ENCODE measurements at places on chromosomes 3 and 15. TPM values are rescaled to one million over a fixed set of nuclear protein-coding genes. Genes with fewer than 3 reads are reported as not detected.

The SSUH2 gene
- total RNA-seq, result under 0.01 TPM

The HCLS1 gene
- total RNA-seq, result 63.0 TPM

The THSD4 gene
- under 0.01 TPM for total RNA-seq

The CDV3 gene
- 38.5 TPM for total RNA-seq

The ACTRT3 gene
- 2.4 TPM for total RNA-seq

The SKOR1 gene
- total RNA-seq, result 1.1 TPM

The TMCO5A gene
- not detected for total RNA-seq

The TGM5 gene
- total RNA-seq, result under 0.01 TPM

The RSL24D1 gene
- total RNA-seq, result 29.4 TPM

The ACTC1 gene
- not detected for total RNA-seq

The FOXB1 gene
- total RNA-seq, result not detected

The HIGD2B gene
- under 0.01 TPM for total RNA-seq

The GXYLT2 gene
- 0.27 TPM for total RNA-seq

The ROPN1 gene
- total RNA-seq, result not detected

The DNAJC19 gene
- 21.3 TPM for total RNA-seq

The APOD gene
- not detected for total RNA-seq

The PLXNB1 gene
- 20.7 TPM for total RNA-seq

The PLA2G4E gene
- total RNA-seq, result not detected

The KNG1 gene
- total RNA-seq, result not detected

The TFRC gene
- 141 TPM for total RNA-seq

The ZPLD1 gene
- total RNA-seq, result not detected

The GOLGA8G gene
- not detected for total RNA-seq

The GOLGA8T gene
- not detected for total RNA-seq

The LOXL1 gene
- total RNA-seq, result 12.9 TPM

The UBE2Q2 gene
- 22.9 TPM for total RNA-seq

The CYP8B1 gene
- total RNA-seq, result not detected

The IL5RA gene
- total RNA-seq, result 2.2 TPM

The PLA2G4D gene
- total RNA-seq, result not detected

The GPR176 gene
- 0.27 TPM for total RNA-seq

The SLC12A8 gene
- total RNA-seq, result under 0.01 TPM

The CFAP100 gene
- total RNA-seq, result not detected

The PIGZ gene
- total RNA-seq, result 5.4 TPM

The DAZL gene
- total RNA-seq, result not detected

The CGNL1 gene
- total RNA-seq, result under 0.01 TPM

The BNC1 gene
- not detected for total RNA-seq

The EPHA3 gene
- total RNA-seq, result not detected

All from hematopoietic multipotent progenitor cell (in vitro differentiated cells).